ENCODE measurements at places on chromosomes 7 and 10. TPM values are rescaled to one million over a fixed set of nuclear protein-coding genes. Genes with fewer than 3 reads are reported as not detected.

GRCh38 chr7:96910486-96910885 is 94.9 kb upstream of the DLX6 start:
- H3K27ac ChIP-seq = no peak overlapping the region
- DNase-seq = no peak
- H3K4me1 ChIP-seq = no peaks in the 10 kb centered on the region
- H3K4me3 ChIP-seq = no peak overlapping the region
- no peaks in the 10 kb centered on the region for H3K27me3 ChIP-seq

GRCh38 chr10:68137171-68137570 is 27.9 kb downstream of the MYPN start:
- DNase-seq = no peak
- no peaks in the 10 kb centered on the region for H3K4me1 ChIP-seq
- H3K27ac ChIP-seq = no peak overlapping the region

GRCh38 chr10:22315455-22316285 is 518 bp upstream of the COMMD3 start:
- no peak for DNase-seq
- no peaks in the 10 kb centered on the region for H3K27me3 ChIP-seq
- peak overlapping the region; percentile 76 for H3K27ac ChIP-seq
- no peaks in the 10 kb centered on the region for H3K36me3 ChIP-seq
- H3K4me1 ChIP-seq = peaks cover 37% of the 10 kb centered on the region

GRCh38 chr7:134528749-134529148 is 1.4 kb downstream of the AKR1B10 start:
- no peak overlapping the region for H3K27ac ChIP-seq
- H3K4me3 ChIP-seq = no peak overlapping the region
- no peaks in the 10 kb centered on the region for H3K36me3 ChIP-seq
- DNase-seq = no peak

GRCh38 chr10:14001298-14002040 is 329.3 kb downstream of the FRMD4A start:
- H3K27me3 ChIP-seq = no peaks in the 10 kb centered on the region
- no peak overlapping the region for H3K27ac ChIP-seq
- no peak overlapping the region for H3K4me3 ChIP-seq
- H3K4me1 ChIP-seq = no peaks in the 10 kb centered on the region
- DNase-seq = no peak
- no peaks in the 10 kb centered on the region for H3K36me3 ChIP-seq

DNA sequence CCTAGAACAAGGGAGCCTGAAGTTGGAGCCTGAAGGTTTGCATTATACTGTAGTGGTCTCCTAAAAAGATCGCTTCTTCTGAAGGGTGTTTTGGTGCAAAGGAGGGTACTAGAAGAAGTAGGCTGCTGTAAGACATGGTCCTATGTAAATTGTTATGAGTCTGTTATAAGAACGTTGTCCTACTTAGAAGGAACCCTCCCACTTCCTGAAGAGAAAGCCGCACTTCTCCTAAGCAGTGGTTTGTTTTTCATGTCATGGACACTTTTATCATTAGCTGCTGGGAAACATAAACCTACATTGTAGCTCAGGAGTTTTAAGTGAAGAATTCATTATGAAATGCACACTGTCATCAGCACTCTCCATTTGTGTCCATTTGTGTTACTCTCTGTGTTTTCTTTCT is 129.1 kb upstream of the ITGB1 start:
- H3K27ac ChIP-seq = no peak overlapping the region
- no peak overlapping the region for H3K4me3 ChIP-seq
- DNase-seq = no peak
- no peaks in the 10 kb centered on the region for H3K4me1 ChIP-seq

DNA sequence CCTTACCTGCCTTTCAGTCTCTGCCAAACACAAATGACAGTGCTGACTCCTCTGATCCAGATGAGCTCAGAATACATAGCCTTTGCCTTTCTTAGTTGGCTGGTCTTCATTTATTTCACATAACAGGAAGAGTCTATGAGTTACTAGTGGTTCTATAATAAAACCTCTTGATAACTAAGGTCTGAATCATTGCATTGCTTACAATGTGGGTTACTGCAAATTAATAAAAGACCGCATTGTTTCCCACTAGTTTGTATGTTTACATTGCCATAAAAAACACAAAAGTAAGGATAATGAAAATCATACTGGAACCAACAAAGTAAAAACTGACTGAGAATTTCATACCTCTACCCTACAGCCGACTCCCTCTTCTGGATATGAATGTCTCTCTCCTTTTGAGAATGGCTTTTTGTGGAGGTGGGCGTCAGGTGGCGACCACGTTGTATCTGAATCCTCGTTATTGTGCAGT is 62.0 kb upstream of the AKR1E2 start:
- no peaks in the 10 kb centered on the region for H3K36me3 ChIP-seq
- H3K27ac ChIP-seq = no peak overlapping the region
- H3K4me1 ChIP-seq = no peaks in the 10 kb centered on the region

DNA sequence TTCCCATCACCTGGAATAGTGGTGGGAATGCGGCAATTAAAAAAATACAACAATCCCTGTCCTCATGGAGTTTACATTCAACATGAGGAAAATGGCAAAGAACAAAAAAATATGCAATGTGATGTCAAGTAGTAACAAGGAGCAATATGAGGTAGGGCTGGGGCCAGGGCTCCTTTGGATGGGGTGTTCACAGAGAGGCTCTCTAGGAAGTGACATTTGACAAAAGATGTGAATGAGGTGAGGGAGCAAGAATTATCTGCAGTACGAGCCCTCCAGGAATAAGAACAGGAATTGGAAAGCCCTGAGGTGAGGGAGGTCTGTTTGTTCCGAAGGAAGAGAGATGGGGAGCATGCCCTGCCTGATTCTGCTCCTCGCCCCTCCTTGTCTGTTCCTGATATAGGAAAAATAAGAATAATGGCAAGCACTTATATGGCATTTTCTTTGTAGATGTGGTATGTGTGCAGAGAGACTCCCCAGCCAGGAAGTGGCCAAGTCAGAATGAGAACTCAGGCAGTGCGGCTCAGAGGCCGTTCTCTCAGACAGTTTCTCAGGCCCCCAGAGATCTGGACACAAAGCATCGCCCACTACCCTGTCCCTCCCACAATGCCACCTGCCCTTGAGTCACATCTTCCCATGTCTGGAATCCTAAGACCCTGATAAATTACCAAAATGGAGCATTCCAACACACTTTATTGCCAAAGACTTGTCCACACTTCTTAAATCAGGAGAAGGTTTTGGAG is 105.6 kb downstream of the APBB1IP start:
- no peak overlapping the region for H3K4me3 ChIP-seq
- DNase-seq = no peak
- H3K27me3 ChIP-seq = no peaks in the 10 kb centered on the region
- H3K27ac ChIP-seq = peak overlapping the region; percentile 75
- no peaks in the 10 kb centered on the region for H3K4me1 ChIP-seq

Gene GIMAP1
- total RNA-seq = 21.4 TPM

Gene C7orf33
- not detected for total RNA-seq

GRCh38 chr10:60430017-60430416 is 40.3 kb upstream of the ANK3 start:
- no peaks in the 10 kb centered on the region for H3K27me3 ChIP-seq
- H3K27ac ChIP-seq = no peak overlapping the region
- no peak for DNase-seq
- peaks cover 8% of the 10 kb centered on the region for H3K4me1 ChIP-seq
- no peak overlapping the region for H3K4me3 ChIP-seq
- no peaks in the 10 kb centered on the region for H3K36me3 ChIP-seq

DNA sequence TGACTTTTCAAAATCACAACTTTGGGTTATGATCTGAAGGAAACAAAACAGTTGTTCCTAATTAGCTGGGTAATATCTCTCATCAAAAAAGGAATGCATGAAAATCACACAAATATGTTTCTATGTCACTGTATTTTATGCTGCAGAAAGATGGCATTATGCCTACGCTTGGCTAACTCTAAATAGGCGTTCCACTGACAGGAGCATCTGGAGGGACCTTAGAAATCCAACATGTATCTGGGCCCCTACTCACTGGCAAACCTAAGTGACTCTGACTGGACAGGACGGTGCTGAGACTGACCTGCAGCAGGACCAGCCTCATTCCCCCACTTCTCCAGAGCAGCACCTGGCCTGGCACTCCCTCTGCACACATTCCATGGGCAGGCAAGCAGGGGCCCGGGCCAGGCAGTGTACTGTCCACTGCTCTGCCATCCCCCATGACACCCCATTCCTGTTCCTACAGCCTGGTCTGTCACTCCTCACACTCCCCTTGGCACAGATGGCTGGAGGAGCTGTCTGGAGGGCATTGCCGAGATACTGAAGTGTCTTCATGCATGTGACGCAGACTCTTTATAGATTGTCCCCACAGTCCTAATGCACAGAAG is 2.6 kb upstream of the MYL7 start:
- H3K27me3 ChIP-seq = peaks cover 7% of the 10 kb centered on the region
- H3K4me3 ChIP-seq = no peak overlapping the region
- no peaks in the 10 kb centered on the region for H3K36me3 ChIP-seq

Gene GPR26
- not detected for total RNA-seq

- no peaks in the 10 kb centered on the region for H3K36me3 ChIP-seq
- no peak for DNase-seq
- H3K4me3 ChIP-seq = no peak overlapping the region
- H3K4me1 ChIP-seq = no peaks in the 10 kb centered on the region
- no peaks in the 10 kb centered on the region for H3K27me3 ChIP-seq
Measured at GRCh38 chr10:1532636-1533035, 204.7 kb downstream of the ADARB2 start.

GRCh38 chr7:142303650-142304049 is 45.8 kb upstream of the PRSS58 start:
- no peaks in the 10 kb centered on the region for H3K36me3 ChIP-seq
- DNase-seq = no peak
- no peaks in the 10 kb centered on the region for H3K4me1 ChIP-seq
- H3K27ac ChIP-seq = no peak overlapping the region
- peaks cover 3% of the 10 kb centered on the region for H3K27me3 ChIP-seq

GRCh38 chr10:124078714-124079113 is 14.7 kb downstream of the CHST15 start:
- peaks cover 98% of the 10 kb centered on the region for H3K4me1 ChIP-seq
- H3K27ac ChIP-seq = no peak overlapping the region
- H3K4me3 ChIP-seq = no peak overlapping the region
- no peak for DNase-seq
